ENCODE measurements at places on chromosomes 5 and 9.

GRCh38 chr9:33510262-33511183 is 13.5 kb upstream of the ANKRD18B start:
- no peak for DNase-seq

DNA sequence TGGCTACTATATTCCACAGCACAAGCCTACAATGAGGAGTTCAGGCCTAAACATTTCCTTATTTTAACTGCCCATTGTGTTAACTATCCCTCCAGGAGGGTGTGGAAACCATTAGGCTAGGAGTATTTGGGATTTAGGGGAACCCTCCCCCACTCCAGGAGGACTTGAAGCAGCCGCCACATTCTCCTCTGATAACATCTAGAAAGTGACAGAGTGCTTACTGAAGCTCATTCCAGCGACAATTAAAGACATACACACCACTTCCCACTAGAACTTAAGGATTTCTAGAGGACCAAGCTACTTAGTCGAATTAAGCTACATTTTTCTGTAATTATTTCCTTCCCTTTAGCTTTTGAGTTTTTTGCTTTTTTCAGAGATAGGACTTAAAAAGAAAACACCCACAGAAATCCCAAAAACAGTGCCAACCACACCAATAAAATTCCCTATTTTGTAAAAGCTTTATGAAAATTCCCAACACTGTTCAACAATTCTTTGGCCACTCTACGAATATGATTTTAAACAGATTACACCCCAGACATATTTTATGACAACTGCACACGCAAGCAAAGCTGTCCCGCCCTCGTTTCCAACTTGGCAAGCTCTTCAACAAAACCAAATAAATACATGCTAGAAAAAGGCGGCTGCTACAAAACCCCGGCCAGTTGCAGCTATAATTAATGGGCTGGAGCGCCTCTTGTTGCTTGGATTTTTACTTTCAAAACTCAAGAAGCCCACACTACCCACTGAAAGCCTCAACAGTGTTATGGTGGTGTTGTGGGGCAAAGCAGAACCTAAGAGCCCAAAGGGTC is 4.5 kb downstream of the ROR2 start:
- DNase-seq: no peak

DNA sequence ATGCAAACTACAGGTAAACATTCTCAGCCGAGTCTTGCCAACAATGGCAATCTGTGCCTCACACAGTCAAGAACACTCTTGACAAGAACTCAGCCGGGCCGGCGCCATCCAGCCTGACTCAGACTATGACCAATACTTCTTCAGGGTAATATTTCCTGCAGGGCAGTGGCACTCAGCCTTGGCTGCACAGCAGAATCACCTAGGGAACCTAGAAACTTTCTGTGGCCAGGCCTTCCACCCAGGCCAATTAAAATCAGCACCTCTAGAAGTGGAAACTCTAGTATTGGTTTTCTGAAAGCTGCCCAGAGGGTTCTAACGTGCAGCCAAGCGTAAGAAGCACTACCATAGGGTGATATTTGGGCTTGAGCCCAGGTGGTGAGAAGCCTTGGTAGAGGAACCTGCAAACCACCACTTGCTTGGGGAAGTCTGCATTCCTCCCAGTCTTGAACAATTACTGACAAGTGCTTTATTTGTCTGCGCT is 120.6 kb downstream of the TTLL11 start:
- no peak for DNase-seq

DNA sequence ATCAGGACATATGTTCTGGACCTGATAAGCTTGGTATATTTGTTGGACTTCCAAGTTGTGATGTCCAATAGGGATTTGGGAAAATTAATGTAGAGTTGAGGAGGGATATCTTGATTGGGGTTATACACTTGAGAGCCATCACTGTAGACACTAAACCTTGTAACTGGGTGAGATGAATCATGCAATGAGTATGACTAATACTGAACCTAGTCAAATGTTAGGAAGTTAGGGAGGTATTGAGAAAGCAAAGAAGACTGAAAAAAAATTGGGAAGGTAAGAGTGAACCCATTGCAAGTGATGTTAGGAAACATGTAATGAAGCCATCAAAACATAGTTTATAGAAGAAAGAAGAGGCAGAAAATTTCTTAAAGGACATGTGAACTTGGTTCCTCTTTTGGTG is 668.4 kb upstream of the CDH9 start:
- DNase-seq: no peak

DNA sequence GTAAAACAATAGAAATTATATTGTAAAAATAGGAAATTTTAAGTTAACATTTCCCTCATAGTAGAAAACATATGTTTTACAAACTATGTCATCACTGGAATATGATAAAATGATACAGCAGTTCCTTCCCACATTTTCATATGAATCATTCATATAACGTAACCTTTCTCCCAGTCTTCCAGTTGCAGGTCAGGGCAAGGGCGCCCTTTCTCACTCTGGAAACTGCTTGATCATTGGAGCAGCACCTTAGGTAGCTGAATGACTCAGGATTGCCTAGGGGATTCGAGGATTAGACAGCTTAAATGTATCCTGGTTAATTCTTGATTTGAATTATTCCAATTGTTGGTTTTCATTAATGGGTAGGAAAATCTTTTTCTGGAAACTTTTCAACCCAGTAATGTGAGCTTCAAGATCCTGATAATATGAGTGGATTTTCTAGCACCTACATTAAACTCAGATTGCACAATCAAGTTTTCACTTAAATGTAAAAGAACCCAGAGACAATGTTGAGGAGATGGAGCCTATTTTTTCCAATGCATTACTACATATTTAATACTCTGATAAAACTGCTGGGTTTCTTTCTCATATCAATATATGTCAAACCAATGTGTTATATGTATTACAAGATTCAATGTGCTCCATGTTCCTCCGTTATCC is 32.6 kb upstream of the ANXA1 start:
- no peak for DNase-seq

DNA sequence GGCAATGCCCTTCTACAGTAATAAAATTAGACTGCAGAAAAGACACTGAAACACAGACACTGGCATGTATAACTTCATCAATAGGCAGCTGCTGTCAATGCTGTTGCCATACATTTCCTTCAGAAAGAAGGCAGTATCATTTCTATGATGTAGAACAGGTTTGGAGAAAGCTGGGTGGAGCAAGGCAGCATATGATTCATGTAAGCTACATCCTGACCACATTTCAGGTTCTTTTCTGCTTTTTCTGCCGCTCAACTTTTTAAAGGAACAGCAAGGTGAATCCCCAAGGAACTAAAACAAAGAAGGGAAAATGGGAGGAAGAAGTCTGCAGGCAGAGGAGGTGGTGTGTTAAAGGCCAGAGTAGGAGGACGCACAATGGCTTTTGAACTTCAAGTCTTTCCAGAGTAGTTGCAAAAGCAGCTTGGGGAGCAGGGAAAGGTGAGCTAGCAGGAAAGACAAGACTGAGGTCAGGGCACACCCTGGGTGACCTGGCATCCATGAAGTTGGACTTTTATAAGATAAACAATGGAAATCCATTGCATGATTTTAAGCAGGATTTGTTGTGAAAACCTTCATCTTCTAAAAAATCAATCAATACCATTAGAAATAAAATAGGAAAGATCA is 142.1 kb downstream of the MED10 start:
- no peak for DNase-seq

- DNase-seq: no peak
These were observed 27.0 kb downstream of the ZNF169 start for GRCh38 chr9:94286116-94286515.

GRCh38 chr5:138663561-138663960 is 88.4 kb upstream of the HSPA9 start:
- DNase-seq: no peak

DNA sequence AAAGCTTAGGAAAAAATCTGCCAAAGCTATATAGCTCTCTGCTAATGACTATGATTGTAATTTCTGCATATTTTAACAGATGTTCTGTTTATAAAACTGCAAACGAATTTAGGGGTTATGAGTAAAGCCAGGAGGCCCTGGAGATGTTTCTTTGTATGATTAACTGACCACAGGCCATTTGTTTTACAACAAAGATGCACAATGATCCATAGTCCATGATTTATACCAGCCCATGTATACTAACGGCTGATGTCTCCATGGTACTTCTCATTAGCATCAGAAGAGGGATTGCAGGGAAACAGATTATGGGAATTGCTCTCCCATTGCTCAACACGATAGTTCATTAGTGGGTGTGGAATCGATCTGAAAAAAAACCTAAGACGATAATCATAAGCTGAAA is 78.9 kb downstream of the PPP2R2B start:
- no peak for DNase-seq

DNA sequence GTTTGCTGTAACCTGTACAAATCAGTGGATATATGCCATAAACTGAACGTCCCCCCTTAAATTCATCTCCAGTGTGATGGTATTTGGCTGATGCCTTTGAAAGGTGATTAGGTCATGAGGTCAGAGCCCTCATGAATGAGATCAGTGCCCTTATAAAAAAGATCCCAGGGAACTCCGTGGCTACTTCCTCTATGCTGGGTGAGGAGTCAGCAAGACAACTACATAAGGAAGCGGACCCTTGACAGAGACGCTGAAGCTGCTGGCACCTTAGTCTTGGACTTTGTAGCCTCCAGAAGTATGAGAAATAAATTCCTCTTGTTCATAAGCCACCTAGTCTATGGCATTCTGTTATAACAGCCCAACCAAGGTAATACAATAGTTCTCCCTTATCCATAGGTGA is 215.1 kb upstream of the ZNF608 start:
- no peak for DNase-seq

DNA sequence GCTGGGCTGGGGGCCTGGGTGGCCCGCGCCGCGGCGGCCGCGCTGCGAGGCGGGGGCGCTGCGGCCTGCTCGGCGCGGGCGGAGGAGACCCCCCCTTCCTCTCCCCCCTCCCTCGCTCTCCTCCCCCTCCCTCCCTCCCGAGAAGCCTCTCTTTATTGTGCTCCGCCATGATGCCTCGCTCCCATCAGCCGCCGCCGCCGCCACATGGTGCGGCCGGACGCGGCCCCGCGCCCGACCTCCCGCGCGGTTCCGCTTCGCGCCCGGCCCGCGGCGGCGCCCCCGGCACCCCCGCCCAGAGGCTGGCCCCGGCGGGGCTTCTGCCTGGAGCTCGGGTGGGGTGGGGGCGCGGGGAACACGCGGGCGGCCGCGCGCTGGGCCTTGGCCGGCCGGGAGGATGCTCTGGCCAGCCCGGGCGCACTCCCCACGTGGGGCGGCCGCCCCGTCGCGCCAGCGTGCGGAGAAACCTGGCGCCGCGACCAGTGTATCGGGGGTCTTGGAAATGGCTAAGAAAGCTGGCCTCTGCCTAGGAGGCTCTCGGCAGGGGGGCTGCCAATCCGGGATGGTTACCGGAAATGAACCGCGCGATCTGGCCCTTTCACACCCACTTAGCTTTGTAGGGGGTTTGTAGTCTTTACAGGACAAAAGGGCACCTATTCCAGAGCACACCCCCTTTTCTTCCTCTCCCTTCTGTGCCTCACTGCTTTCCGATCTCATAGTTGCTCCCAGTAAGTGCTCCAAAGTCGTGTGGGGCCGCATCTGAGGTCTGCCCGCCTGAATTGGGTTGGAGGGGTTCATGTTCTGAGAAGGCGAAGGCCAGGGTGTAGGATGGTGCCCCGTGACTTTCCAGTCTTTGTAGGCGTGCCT is 1.0 kb downstream of the SET start:
- DNase-seq: peak; percentile 21

DNA sequence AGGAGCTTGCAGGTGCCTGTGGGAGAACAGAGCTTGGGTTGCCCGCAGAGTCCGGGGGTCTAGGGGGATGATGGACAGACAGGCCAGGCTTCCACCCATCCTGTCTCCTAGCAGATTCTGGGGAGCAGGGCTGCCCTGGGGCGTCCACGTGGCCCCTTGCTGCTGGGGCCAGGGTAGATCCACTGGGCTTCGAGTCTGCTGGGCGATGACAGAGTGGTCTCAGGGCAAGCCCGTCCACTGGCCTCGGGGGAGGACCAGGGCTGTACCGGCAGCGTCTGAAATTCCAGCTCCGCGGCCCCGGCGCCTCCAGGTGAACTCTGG is 124.2 kb upstream of the IRX4 start:
- DNase-seq: no peak
